ENCODE measurements at places on chromosomes 3 and 15. TPM values are rescaled to one million over a fixed set of nuclear protein-coding genes. Genes with fewer than 3 reads are reported as not detected.

The BNC1 gene
- total RNA-seq: 0.59 TPM

- H3K4me3 ChIP-seq: no peak overlapping the region
- no peak overlapping the region for H3K27ac ChIP-seq
- no peaks in the 10 kb centered on the region for H3K27me3 ChIP-seq
- H3K36me3 ChIP-seq: no peaks in the 10 kb centered on the region
- no peak for DNase-seq
Observed at GRCh38 chr15:42053010-42053409, 32.2 kb upstream of the PLA2G4E start.

DNA sequence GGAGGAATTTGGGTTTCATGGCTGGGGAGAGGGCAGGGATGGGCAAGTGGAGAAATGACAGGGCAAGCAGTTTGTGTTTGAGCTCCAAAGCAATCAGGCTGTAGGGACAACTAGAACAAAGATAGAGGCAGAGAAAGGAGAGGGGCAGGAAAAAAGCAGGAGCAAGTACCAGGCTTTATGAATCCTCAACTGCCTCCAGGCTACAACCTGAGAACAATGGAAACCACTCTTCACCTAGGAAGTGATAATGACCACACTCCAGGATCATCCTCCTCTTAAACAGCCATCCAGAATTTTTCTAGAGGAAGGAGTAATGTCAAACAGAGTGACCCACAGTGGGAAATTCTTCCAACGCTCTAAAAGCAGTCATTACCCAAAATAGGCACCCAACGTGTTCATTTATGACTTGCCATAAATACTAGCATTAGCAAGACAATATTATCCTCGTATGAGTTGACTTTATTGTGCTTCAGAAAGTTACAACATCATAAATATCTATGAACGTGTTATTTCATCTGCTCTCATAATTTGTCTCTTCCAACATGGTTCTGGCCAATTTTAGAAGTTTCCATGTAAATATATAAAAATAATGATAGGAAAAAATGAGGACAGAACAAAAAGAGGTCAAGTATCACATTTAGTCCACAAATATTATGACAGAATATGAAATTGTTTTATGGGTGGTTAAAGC, 50.5 kb downstream of the TNFAIP8L3 start:
- no peaks in the 10 kb centered on the region for H3K27me3 ChIP-seq
- no peaks in the 10 kb centered on the region for H3K36me3 ChIP-seq
- peak overlapping the region; percentile 77 for H3K27ac ChIP-seq

DNA sequence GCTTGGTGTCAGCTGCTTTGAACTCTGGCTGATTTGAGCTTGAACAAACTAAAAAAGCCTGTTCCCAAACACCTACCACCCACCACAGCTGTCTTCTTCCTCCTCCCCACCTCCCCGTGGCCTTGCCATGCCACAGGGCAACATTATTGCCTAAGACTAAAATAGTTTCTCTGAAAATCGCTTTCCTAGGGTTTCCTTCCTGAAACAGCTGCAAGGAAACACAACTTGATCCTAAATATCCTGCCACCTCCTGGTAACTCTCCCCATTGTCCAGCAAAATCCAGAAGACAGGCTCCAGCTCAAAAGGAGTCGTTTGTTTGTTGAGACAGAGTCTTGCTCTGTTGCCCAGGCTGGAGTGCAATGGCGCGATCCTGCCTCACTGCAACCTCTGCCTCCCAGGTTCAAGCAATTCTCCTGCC, 193.9 kb upstream of the TPM1 start:
- no peak for DNase-seq
- H3K27me3 ChIP-seq: no peaks in the 10 kb centered on the region
- H3K27ac ChIP-seq: peak overlapping the region; percentile 69
- no peaks in the 10 kb centered on the region for H3K36me3 ChIP-seq
- H3K4me1 ChIP-seq: peaks cover 6% of the 10 kb centered on the region

DNA sequence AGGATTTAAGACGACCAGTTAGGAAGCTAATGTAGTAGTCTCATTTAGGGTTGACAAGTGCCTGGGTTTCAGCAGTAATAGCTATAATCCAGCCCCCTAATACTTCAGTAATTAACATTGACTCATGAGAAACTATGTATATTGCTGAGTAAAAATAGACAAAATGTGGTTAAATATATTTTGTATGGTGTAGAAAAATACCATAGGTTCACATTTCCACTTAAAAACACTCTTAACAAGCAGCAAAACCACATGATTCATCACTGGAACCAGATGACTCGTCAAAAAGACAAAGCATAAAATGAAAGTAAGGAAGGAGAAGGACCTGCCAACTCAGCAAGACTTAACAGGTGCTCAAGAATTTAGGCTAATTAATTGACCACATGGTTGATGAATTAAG, 288.9 kb downstream of the EFHB start:
- no peak overlapping the region for H3K27ac ChIP-seq
- H3K36me3 ChIP-seq: no peaks in the 10 kb centered on the region
- no peak overlapping the region for H3K4me3 ChIP-seq
- no peak for DNase-seq
- no peaks in the 10 kb centered on the region for H3K4me1 ChIP-seq

DNA sequence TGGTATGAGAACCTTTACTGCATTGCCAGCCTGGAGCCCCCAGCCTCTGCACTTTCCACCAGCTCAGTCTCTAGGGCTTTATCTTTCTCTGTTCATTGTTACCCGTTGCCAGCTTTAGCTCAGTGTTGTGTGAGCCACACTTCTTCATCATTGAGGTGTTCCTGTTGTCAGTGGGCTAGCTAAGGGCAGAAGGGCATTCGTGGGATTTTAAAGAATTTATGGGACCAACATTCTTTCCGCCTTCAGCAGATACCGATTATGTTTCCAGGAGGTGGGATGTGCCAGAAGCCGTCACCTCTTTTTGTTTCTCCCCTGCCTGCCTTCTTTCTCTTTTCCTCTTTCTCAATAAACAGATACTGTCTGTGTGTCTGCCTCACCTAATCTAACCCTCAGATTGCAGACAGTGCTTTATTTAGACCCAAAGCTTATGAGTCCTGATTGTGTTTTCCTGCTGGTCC, 64.5 kb downstream of the PGPEP1L start:
- DNase-seq: no peak
- no peaks in the 10 kb centered on the region for H3K4me1 ChIP-seq
- H3K27me3 ChIP-seq: no peaks in the 10 kb centered on the region
- no peaks in the 10 kb centered on the region for H3K36me3 ChIP-seq
- H3K27ac ChIP-seq: peak overlapping the region; percentile 90
- no peak overlapping the region for H3K4me3 ChIP-seq

Measured in uterus (tissue), 4 donors.